ENCODE measurements at places on chromosomes 4 and X.

- DNase-seq = no peak
These were observed 69.5 kb downstream of the PDE5A start for GRCh38 chr4:119559044-119559647.

GRCh38 chr4:153988492-153989363 is 199.8 kb upstream of the SFRP2 start:
- DNase-seq = no peak

GRCh38 chrX:74023203-74023602 is 280.8 kb upstream of the ZCCHC13 start:
- no peak for DNase-seq

- DNase-seq = no peak
These were observed 298.3 kb downstream of the TRIML1 start for GRCh38 chr4:188437535-188437934.

DNA sequence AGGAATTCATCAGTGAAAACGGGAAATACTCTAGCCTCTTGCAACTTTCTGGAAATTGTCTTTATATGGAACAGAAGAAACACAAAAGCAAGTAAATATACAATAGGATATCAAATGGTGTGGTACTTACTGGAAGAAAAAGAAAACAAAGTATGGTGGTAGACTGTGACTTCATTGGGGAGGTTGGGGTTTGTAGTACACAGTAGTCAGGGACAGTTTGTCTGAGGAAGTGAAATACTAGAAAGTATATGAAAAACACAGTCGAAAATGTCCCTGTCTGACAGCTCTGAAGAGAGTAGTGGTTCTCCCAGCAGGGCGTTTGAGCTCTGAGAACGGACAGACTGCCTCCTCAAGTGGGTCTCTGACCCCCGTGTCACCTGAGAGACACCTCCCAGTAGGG is 390.0 kb upstream of the NWD2 start:
- no peak for DNase-seq
